A172 (cell line): ENCODE measurements at places on chromosomes 12 and 14. TPM values are rescaled to one million over a fixed set of nuclear protein-coding genes. Genes with fewer than 3 reads are reported as not detected.

Gene TOMM20L
- total RNA-seq = not detected in 2 replicates

Gene SGPP1
- 26.2 and 28.1 TPM in 2 replicates for total RNA-seq

Gene KRT71
- not detected in 2 replicates for total RNA-seq

Gene LPAR5
- total RNA-seq = 2.5 TPM in 2 replicates

Gene TSHR
- not detected in 2 replicates for total RNA-seq

Gene DNAJC22
- 12.6 and 13.1 TPM in 2 replicates for total RNA-seq

- no peak for DNase-seq
Measured at GRCh38 chr14:98958048-98958631, 313.9 kb downstream of the BCL11B start.

- DNase-seq = no peak
Measured at GRCh38 chr12:38732761-38733160, 172.6 kb downstream of the CPNE8 start.

DNA sequence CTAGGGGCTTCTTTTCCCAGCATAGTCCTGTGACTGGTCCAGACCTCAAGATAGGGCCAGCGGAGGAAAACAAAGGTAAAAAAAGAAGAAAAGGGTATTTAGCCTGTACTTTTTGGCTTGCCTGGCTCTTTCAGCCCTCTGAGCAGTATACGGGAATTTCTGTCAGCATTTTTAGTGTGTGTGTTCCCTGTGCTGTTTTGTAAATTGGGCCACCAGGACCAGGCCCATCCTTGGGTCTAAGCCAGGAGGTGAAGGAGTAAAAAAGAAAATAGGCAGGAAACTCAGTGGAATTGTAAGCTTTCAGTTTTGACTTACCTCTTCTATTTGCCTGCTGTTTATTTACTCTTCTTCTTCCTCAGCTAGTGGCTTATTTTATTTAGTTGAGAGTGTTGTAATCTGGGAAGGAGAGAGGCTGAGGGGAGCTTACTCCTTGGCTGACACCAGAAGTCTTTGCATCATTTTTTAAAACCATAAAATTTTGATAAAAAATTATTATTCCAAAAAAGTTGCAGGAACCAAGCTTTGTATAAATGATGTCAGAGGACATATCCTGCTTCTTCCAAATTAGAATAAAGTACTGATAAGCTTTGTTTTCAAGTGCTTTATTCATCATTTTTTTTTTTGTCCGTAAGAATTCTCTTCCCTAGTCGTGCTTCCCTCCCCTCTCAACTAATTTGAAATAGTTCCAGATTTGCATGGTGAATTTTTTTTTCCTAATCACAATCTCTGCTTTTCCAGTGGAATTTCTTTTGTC lies 63.7 kb downstream of the DIP2B start:
- DNase-seq = no peak

GRCh38 chr14:39726563-39726962 lies 294.3 kb upstream of the FBXO33 start:
- DNase-seq = no peak

GRCh38 chr12:48157889-48158370 lies 615 bp upstream of the ASB8 start:
- DNase-seq = no peak

DNA sequence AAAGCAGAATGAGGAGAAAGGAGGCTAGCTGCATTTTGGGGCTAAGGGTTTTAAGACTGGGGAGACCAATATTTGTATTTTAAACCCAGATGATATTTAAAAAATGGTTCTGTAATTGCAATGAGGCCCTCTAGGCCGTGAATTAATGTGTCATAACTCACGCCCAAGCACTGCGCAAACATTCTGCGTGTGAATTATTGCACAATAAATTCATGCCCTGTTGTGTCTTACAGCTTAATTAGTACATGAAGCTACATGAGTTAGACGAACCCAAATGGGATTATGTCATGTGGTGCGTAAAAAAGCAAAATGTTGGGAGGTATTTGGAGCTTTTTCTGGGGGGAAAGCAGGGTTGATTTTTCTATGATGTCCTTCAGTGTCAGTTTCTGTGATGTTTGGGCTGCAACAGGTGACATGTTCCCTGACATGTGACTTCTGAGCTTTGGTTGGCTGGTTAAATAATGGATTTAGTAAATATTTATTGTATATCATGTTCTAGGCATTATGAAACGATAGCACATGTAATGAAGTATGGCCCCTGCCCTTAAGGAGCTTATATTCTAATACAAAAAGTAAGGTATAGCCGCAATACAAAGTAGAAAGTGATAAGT lies 30.4 kb upstream of the CISTR start:
- DNase-seq = no peak

GRCh38 chr12:114445401-114446323 lies 39.7 kb upstream of the TBX5 start:
- DNase-seq = no peak

DNA sequence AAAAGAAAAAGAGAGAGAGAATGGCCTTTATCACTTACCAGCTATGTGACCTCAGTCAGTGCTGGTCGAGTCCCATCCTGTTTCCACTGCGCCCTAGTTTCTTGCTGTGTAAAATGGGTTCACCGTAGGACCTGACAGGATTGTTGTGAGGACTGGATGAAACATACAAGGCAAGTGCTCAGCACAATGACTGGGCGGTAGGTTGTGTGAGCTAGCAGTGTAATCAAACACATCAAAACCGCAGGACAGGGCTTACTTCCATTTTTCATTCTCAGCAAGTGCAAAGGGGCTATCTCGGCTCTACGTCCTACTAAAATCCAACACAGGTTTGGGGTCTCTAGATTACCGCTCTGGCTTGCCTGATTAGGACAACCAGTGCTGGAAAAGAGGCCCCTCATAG lies 36.4 kb upstream of the ATXN2 start:
- DNase-seq = no peak

- DNase-seq = no peak
Measured at GRCh38 chr12:75564398-75564797, 53.0 kb upstream of the KRR1 start.

DNA sequence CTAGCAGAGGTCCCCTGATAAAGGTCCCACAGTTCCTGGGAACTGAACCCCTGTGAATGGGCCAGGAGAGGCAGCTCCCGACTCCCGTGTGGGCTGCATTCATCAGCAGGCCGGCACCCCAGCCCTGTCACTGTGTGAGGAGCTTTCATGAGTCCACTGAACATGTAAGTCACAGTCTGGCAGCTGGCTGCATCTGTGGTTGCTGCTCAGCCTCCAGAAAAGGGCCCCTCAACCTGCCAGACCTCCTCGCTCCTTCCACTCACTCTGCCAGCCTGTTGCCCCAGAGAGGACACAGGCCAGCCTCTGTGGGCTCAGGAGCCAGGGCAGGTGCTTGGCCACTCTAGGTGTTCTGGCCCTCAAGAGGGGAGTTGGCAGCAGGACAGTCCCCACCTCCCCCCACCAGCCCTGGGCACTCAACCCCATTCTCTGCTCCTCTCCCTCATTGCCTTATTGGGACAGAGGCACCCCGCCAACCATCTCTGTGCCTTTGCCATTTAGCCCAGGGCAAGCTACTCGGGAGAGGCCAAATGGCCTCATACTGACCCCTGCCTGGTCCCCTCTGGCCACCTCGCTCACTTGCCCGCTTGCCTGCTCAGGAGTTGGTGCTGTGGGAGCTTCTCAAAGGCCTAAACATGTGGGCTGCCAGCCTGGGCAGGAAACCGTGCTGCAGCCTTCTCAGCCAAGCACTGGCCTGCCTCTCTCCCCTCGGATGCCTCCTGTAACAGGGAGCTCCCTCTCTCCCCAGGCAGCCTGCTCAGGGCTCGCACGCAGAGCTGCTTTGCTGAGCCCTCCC lies 1.9 kb downstream of the RTL1 start:
- DNase-seq = no peak

DNA sequence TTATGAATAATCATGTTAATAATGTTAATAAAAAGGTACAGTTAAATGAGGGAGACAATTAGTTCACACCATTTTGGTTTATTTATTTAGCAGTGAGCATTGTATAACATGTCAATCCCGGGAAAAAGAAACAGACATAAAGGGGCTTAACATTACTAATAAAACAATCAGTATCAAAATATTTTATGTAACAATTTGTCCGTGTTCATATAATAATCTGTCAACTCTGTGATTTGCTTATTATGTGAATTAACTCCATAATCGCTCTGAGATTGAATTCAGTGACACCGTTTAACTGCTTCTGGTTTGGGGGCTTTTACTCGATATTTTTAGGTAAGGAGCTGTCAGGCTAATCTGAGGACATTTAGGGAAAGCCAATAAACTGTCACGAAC lies 95.8 kb upstream of the HMGA2 start:
- no peak for DNase-seq

- no peak for DNase-seq
Measured at GRCh38 chr14:60233251-60233650, 15.8 kb upstream of the PPM1A start.

DNA sequence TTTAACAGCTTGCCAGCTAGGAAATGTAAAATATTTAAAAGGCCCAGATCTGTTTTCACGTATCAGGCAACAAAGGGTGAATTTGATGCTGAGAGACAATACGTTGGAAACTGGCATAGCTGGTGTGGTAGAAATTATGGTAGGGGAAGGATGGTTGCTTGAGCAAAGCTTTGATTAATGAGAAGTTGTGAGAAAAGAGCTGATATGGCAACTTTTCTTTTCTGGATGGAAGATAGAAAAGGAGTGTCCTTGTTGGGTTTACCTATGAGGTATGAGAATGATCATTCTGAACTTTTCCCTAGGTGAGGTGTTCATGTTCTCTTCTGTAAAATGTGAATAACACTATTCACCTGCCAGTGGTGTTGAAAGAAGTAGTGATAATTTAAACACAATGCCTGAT lies 34.2 kb downstream of the ZNF641 start:
- DNase-seq = no peak

DNA sequence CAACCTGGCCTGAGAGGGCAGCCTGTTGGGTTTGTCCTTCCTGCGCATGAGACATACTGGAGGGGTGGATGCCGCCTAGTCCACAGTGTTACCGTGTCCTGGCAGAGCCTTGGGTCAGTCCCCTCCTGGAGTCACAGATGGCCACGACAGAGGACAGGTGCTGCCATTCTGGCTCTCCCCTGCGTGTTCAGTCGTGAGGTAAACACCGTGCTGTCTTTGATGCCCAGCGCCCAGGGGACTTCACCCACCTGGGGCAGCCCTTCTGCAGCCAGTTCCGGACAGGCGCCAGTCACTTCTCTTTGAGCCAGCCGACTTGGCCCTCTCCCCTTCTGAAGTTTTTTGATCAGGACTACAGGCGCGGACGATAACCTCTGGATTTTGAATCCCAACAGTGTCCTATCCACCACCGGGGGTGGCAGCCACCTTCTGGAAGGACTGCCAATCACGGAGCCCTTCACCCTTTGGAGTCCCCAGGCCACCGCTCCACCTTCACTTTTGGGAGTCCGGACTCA lies 933.0 kb downstream of the DIO2 start:
- no peak for DNase-seq

GRCh38 chr14:37591311-37591940 lies 3.6 kb downstream of the FOXA1 start:
- no peak for DNase-seq

GRCh38 chr12:12403264-12404248 lies 46.7 kb downstream of the BORCS5 start:
- DNase-seq = no peak

DNA sequence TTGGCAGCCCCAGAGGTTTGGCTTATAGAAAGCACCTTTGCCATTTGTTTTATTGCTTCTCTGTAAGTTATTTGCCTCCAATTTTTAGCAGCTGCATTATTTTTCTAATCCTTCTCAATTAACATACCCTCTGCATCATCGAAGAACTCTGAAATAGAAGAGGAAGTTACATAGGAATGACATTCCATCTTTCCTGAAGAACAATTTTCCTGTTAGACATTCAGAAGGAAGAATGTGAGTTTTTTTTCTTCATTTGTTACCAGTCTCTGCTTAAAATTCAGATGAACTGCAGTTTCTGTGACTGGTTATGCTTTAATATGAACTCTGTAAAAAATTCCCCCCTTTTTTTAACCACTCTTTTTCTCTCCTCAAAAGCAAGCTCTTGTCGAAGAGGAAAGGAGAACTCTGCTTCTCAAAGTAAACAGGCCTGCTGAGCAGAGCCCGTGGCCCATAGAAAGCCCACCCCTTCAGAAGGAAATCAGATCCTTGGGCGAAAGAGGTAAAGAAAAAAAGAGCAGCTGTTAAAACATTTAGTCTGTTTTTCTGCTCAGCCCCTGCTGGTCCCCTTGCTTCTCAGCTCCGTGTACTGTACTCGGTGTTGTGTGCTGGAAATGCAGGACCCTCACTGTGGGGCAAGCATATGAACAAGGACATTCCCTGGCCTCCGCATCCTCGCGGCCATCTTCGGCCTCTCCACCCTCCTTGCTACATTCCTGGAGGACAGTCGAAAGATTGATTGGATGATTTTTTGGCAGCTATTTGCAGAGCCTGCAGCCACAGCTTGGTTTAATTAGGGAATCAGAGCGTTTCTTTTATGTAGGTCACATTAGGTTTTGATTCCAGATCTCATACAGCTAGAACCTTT lies 164.4 kb upstream of the LRIG3 start:
- DNase-seq = peak; percentile 61

- DNase-seq = no peak
Measured at GRCh38 chr12:6823182-6824084, 1.8 kb downstream of the GPR162 start.

- peak; percentile 58 for DNase-seq
Measured at GRCh38 chr12:31238764-31239387, 87.1 kb downstream of the SINHCAF start.

DNA sequence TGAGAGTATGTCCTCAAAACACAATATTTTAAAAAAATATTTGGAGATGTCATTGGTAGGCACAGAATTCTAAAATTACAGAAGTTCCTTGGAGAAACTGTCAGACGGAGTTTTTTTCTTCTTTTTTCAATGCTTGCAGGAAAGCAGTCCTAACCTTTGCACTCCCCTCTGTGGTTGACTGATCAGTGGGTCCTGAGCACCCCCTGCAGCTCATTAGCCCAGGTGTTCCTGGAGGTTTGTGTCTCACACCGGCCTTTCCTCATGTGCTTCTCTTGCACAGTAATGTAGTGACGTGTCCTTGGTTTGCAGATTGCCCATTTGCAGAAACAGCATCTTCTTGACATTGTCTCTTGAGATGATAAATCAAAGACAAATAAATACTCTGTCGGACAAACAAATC lies 513.0 kb downstream of the TMEM121 start:
- peak; percentile 1 for DNase-seq
